ENCODE measurements at places on chromosomes 3 and 15. TPM values are rescaled to one million over a fixed set of nuclear protein-coding genes. Genes with fewer than 3 reads are reported as not detected.

Gene BAHD1
- 40.0 TPM for total RNA-seq

DNA sequence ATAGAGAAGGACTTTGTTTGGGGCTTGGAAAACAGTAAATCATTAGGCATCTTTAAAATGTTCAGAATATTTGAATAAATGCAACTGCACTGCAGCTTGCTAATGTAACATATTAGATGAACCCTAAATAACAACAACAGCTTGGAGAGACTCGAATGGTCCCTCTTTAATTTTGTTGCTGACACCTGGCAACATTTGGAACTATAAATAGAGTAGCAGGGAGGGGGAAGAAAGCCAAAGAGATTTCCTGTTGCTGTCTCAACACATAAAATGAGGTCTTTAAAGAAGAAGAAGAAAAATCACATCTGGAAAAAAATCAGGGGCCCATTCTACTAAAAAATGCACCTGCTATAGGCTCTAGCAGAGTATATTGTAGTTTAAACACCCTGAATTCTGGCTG lies 49.9 kb upstream of the DPPA4 start:
- DNase-seq, result no peak

Gene CASR
- 0.58 TPM for total RNA-seq

DNA sequence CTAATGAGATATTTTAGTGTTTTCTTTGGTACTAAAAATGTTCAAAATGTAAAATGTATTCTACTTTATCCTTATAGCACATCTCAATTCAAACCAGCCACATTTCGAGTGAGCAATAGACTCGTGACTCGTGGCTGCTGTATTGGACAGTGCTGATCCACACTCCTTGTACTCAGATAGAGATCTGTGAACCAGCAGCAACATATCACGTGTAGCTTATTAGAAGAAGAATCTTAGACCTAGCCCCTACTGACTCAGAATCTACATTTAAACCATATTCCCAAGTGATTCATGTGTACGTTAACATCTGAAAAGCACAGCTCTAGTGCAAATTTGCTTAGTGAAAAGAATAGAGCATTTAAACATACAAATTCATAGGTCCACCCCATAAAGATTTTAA lies 130.9 kb downstream of the IL1RAP start:
- no peak for DNase-seq

DNA sequence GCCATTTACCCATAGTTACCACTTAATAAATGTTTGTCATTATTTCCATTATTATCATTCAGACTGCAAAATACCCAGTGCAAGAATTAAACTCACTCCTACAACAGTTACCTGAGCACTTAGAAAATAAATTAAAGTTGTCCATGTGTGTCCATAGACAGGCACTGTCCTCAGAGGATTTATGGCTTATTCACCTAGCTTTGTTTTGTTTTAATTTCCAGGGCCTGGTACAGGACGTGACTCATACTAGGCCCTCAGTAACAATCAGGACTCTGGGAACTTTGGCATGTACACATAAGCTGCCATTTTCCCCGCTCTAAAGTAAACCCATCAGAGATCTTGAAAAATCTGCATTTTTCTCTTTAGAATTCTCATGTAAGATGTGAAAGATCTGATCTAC lies 458.5 kb upstream of the ARRDC4 start:
- no peak for DNase-seq

GRCh38 chr3:58079773-58080172 lies 71.6 kb downstream of the FLNB start:
- DNase-seq, result no peak

- DNase-seq, result no peak
Measured at GRCh38 chr15:85598718-85599398, 195.9 kb downstream of the KLHL25 start.

DNA sequence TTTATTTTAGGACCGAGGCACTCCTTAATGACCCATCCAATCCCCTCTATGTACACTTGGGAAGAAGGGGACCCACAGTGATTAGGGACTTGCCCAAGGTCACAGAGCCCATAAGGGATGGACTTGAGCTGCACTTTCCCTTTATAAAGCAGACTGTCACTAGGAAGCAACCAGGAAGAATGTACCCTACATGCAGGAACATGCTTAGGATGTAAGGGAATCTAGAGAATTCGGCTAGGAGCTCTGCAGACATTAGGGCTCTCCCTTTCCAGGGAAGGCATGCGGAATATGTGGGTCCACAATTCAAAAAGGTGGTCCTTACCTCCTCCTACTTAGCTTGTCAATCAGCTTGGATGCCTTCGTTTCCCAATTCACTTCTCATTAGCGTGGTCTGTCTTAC lies 78.7 kb downstream of the TMEM266 start:
- no peak for DNase-seq

Gene DPPA2
- 12.6 TPM for total RNA-seq

Gene MYRIP
- total RNA-seq, result 3.4 TPM

Gene GUCA1C
- total RNA-seq, result not detected

- no peak for DNase-seq
Measured at GRCh38 chr3:25747033-25747432, 36.2 kb downstream of the NGLY1 start.

- no peak for DNase-seq
Measured at GRCh38 chr15:70783610-70784022, 20.3 kb upstream of the UACA start.

DNA sequence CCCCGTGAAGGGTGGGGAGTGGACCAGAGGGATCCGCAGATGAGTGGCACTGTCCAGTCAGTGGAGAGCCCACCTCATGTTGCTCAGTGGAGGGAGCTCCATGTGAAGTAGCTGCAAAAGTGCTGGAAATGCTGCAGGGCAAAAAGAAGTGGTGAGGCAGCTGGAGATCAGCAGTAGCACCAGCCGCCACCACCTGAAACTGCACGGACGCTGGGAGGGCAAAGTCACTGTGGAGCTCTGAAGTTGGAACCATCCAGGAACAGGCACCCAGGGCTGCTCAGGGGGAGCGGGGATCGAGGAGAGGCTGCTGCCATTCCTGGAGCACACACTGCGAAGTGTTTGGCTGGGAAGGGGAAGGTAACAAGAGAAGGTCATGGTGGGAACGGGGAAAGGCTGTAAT lies 6.4 kb upstream of the ALDH1L1 start:
- no peak for DNase-seq

Gene ATP8B4
- total RNA-seq, result 0.24 TPM

GRCh38 chr3:142019794-142020320 lies 129.5 kb downstream of the TFDP2 start:
- no peak for DNase-seq

DNA sequence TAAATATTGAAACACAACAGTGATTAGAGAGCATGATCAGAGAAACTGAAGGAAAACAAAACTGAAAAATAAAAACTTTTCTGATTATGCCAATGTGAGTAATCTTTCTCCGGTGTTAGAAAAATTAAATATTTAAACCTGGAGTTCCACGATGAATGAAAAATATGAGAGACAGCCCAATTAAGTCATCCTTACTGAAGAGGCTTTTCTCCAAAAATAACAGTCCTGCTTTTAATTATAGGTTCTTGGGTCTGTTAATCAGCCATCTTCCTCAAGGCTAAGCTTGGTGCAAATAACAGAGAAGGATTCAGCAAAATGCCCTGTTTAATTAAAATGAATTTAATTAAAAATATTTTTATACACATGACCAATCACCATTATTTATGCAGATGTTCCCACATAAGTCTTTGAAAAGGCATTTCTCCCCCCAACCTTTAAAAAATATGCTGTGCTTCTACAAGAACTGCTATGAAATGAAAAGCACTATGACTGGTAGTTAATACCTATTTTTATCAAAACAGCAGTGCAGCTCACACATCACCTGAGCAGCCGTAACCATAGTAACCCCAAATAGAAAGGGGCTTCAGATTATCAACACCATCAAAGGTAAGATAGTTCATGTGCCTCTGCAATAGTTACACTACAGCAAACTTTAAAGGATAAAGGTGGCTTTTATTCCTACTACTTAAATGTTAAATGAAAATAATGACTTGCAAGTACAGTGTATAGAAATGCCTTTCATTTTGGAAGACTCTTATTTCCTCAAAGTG lies 175.7 kb downstream of the SLC9A9 start:
- DNase-seq, result no peak

- no peak for DNase-seq
Measured at GRCh38 chr3:117790235-117790987, 1080.8 kb downstream of the TUSC7 start.

Gene IL17RC
- total RNA-seq, result 9.1 TPM

Gene SEMA3B
- total RNA-seq, result 4.8 TPM

- DNase-seq, result no peak
Measured at GRCh38 chr3:62923066-62923465, 47.9 kb upstream of the CADPS start.

DNA sequence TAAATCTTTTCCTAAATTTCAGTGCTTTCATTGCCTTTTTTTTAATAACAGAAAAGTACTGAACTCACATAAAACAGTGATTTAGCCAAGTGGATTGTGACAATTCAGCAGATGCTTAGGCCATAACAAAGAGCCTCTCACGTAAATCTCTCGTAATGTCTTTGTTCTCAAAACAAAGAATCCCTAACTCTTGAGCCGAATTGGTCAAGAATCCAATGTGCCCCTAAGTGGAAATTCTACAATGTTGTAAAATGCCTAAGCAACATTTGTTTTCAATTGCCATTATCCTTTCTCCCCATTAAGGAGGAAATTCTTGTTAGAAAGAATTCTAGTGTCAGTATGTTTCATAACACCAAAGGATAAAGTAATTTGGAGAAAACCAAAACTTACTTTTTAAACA lies 235.7 kb upstream of the THBS1 start:
- no peak for DNase-seq

DNA sequence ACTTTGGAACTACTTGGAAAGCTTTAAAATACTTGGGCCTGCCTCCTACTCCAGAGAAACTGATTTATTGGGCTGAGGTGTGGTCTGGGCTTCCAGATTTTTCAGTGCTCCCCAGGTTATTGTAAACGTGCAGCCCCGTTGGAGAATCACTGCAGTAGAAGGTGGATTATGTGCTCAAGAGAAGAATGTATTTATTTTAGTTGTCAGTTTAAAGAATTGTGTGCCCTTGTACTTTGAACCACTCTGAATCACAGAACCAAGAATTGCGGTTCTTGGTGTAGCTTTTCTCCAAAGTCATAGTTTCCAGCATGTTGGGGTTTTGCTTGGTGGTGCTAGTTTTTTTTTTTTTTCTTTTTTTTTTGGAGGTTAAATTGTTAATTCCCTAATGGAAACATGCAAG lies 1.6 kb downstream of the TATDN2 start:
- no peak for DNase-seq

DNA sequence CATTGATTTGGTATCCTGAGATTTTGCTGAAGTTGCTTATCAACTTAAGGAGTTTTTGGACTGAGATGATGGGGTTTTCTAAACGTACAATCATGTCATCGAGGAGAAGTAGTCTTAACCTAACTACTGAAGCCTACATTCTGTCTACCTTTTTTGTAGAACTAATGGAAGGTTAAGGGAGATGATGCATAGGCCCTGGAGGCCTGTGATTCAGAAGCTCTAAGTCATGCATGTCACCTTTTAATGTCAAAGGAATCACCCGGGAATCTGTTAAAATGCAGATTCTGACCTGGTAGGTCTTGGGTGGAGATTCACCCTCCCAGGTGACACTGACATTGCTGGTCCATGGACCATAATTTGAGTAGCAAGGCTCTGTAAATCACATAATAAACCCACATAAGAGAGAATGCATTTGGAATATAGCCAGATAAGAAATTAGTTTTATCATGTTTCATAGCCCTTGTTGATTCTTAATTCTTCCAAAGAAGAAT lies 64.9 kb downstream of the GHSR start:
- no peak for DNase-seq

Gene PLSCR4
- 2.9 TPM for total RNA-seq

- DNase-seq, result no peak
Measured at GRCh38 chr3:37726525-37727290, 135.0 kb upstream of the CTDSPL start.

Gene OR4M2
- not detected for total RNA-seq

Gene ZNF774
- 2.3 TPM for total RNA-seq

- DNase-seq, result no peak
Measured at GRCh38 chr15:39396979-39397615, 183.8 kb upstream of the THBS1 start.

DNA sequence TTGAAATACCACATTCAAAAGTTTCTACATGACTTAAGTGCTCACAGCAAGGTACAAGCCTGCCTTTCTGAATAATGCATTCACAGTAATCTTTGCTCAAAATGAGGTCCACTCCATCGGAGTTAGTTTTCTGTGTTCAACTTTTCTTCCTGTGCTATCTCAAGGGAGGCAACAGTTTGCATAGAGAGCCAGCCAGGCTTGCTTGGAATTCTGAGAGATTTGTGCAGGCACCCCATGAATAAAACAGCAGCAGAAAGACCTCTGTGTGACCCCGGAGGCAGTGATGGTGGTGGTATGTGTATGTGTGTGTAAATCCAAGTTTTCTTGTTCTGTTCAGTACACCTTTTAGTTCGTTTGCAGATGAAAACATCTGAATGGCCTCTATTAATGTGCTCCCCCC lies 124.0 kb downstream of the ADAMTS9 start:
- DNase-seq, result no peak

Gene SCAMP5
- 51.8 TPM for total RNA-seq

DNA sequence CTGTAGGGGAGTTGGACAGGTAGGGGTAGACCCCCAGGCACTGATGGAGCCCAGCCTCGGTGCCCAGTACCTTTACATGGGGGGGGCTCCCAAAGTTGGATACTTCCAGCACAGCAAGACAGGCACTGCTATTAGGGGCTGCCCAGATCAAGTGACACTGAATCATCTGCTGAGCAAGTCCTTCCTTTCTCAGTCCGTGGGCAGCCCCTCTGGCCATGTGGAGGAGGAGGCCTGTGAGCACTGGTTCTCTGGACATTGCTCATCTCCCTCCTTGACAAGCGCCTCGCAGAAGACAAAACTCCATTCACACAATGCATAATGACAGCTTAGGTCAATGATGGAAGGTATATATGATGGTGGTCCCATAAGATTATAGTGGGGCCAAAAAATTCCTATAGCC lies 35.7 kb downstream of the EEFSEC start:
- no peak for DNase-seq

DNA sequence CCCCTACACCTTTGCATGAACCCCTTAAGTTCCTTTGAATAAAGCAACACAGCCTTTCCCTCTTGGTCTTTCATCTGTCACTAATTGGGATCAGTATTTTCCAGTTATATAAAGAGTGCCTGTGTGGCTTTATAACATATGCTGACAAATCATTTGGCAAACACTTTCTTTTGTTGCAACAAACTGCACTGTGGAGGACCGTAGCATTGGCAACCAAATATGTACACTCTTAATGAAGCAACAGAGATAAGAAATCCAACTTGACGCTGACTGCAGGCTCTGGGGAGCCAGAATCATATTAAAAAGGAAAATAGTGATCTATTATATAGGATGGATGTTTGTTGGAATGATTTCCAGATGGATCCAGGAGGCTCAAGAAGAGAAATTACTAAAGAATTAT lies 120.1 kb upstream of the PRICKLE2 start:
- no peak for DNase-seq

- DNase-seq, result no peak
Measured at GRCh38 chr3:139425745-139426400, 36.4 kb upstream of the COPB2 start.

DNA sequence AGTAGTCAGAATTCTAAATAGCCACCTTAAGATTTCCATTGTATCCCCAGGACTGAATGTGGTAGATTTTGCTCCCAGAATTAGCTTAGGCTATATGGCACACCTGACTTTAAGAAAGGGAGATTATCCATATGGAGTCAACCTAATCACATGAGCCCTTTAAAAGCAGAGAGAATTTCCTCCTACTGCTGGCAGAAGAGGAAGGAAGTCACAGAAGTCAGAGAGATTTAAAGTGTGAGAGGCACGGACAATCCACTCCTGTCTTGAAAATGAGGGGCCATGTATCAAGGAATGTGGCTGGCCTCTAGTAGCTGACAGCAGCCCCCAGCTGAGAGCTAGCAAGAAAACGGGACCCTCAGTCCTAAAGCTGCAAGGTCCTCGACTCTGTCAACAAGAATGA lies 26.8 kb downstream of the LRRC31 start:
- no peak for DNase-seq

GRCh38 chr15:48581219-48581618 lies 64.3 kb downstream of the FBN1 start:
- no peak for DNase-seq
